ENCODE measurements at places on chromosomes 4 and X. TPM values are rescaled to one million over a fixed set of nuclear protein-coding genes. Genes with fewer than 3 reads are reported as not detected.
A peak's percentile ranks its signal among the peaks of the same experiment; 100 is the strongest.

The MAGEA2 gene
- not detected for total RNA-seq

The REELD1 gene
- total RNA-seq: not detected

- DNase-seq: peak; percentile 88
Observed at GRCh38 chrX:103404231-103405008, 28.1 kb downstream of the BEX3 start.

DNA sequence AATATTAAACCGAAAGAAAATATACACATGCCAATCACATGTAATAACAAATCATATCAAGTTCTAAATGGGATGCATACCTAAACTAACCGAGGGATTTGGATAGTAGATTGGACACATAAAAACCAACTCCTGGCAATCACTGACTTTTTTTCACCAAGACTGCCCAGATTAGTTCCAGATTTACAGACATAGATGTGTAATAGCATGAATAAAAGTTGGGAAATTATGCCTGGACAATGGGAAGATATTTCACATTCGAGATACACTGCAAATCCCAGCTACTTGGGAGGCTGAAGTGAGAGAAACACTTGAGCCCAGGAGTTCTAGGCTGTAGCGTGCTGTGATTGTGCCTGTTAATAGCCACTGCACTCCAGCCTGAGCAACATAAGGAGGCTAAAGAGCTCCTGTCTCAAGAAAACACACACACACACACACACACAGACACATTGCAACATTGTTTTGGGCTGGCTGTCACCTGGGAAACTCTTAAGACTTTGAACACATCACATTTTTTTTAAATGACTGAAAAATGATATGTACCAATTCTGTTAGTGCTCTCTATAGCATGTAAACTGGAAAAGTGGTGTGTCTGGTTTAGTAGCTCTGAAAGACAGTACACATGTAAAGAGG lies 5.7 kb downstream of the RAB40A start:
- DNase-seq: no peak

The VCX gene
- not detected for total RNA-seq

The ZNF711 gene
- total RNA-seq: 4.6 TPM

The MID2 gene
- total RNA-seq: 38.6 TPM

The PRR32 gene
- total RNA-seq: not detected

DNA sequence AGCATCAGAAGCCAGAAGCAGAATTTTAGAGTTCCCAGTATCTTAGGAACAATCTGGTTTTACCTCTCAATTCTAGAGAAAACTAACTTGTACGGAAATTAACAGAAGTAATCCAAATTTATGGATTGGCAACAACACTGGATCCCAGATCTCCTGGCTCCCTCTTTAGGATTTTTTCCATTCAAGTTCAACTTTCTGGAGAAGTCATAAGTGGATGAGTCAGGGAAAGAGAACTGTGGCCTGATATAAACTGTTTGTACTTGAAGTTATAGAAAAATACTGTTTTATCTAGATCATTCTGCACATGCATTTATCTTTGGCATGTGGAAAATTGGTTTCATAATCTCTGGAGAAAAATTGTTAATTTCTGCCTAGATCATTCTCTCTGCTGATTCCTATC lies 380.4 kb downstream of the PCDH7 start:
- no peak for DNase-seq

The GASK1B gene
- 57.8 TPM for total RNA-seq

- peak; percentile 29 for DNase-seq
Observed at GRCh38 chr4:1856943-1857699, 1.2 kb upstream of the LETM1 start.

The THAP6 gene
- total RNA-seq: 5.6 TPM

DNA sequence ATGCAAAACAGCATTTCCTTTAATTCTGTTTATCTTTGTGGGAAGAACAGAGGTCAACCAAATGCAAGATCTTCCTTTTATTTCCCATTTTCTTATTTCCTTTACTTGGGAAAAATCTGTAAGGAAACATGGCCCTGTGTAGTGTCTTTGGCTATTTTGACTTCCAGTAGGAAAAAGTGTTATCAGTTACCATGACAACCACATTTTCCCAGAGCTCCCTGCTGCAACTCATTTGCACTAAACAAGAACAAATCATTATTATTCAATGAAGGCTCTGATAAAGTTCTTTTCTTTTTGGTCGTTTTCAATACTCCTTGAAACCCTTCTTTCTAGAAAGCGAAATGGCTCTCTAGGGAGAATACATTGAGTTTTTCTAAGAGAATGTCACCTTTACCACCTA lies 117.2 kb upstream of the DDX53 start:
- DNase-seq: no peak

GRCh38 chrX:84123585-84123984 lies 64.4 kb downstream of the RPS6KA6 start:
- DNase-seq: no peak

- DNase-seq: no peak
Observed at GRCh38 chr4:6184169-6184568, 16.2 kb downstream of the JAKMIP1 start.

DNA sequence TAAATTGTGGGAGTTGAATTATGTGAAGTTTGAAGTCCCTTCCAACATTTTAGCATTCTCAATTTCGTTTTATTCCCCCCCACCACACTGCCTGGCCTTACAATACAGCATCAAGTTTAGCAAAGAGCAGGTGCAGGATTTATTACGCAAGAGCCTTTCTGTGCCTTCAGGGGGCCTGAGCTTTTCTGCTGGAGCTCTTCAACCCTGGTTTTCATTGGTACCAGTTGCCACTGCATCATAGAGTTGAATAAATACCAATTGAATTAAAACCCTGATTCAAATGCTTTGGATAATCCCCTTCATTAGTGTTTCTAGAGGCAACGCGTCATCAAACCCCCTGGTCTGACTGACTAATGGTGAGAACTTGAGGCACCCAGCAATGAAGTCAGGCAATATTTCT lies 43.6 kb upstream of the KIT start:
- DNase-seq: no peak

DNA sequence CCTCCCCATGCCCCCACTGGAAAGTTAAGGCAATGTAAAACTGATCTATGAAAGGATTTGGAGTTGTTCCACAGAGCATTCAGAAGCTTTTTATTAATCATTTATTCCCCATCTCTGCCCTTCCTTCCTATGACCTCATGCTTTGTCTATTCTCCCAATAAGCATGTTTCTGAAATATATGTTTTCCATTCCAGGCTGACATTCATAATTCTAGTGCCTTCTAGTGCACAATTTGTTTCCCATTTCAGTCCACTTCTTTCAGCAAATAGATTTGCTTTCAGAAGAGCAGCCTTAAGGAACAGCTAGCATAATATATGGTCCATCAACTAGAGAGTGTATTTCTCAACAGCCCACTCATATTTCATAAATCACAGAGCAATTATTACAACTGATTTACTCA lies 77.1 kb upstream of the ATXN3L start:
- peak; percentile 82 for DNase-seq

The SPIN3 gene
- total RNA-seq: 6.7 TPM

DNA sequence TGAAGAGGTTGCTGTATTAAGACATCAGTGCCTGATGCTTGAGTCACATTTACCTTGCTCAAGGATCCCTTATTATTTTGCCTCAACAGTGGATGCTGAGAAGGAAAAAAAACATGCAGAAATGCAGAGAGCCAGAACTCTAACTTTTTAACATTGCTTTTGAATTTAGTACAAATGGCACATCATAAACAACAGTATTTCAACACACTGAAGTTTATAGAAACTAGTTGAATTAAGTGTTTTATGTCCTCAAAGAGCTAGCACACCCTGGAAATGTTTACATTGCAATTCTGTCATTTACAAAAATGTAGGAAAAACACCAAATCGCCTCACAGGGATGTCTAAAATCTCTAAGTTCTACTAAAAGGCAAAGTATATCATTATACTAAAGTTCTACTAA lies 69.5 kb upstream of the BLTP1 start:
- DNase-seq: no peak

The TMEM47 gene
- 7.4 TPM for total RNA-seq

The ELK1 gene
- total RNA-seq: 7.4 TPM

DNA sequence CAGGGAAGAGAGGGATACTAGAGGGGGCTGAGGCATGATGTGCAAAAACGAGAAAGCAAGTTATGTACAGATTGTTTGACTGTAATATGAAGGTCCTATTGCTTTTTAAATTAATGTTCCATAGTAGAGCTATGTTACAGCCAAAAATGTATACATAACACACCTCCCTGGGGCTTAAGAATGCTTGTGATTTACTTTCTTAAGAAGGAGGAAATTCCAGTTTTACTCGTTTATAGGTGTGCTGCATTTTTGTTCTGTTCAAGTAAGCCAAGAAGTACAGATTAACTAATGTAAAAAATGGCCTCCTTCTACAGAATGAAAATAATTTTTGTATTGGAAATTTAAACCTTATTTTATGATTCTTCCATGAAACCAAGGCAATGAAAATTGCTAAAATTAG lies 614.4 kb upstream of the NR3C2 start:
- no peak for DNase-seq

The TCEAL7 gene
- 0.22 TPM for total RNA-seq

The SPANXA2 gene
- not detected for total RNA-seq

The SHOX gene
- total RNA-seq: not detected

DNA sequence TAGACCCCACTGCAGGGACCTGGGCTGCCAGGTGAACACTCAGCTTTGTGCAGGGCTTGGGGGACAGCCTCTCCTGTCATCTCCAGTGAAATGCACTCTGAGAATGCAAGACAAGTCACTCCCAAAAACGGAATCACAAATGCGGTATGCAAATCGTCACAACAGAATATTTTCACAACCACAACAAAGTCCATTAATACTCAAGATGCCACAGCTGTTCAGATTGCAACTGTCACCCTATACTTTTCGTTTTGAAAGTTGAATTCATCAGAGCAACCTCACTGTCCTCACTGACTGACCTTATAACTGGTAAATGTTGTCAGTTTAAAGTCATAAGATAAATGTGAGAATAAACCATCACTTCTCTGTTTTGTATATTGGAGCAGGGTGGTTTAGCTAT lies 16.6 kb downstream of the JAKMIP1 start:
- no peak for DNase-seq

- no peak for DNase-seq
Observed at GRCh38 chrX:101764538-101764937, 104.9 kb upstream of the ARMCX2 start.
